Activated naive CD8-positive, alpha-beta T cell treated with anti-CD3 and anti-CD28 coated beads for 36 hours (primary cell): ENCODE measurements at places on chromosomes 11 and 22.

DNA sequence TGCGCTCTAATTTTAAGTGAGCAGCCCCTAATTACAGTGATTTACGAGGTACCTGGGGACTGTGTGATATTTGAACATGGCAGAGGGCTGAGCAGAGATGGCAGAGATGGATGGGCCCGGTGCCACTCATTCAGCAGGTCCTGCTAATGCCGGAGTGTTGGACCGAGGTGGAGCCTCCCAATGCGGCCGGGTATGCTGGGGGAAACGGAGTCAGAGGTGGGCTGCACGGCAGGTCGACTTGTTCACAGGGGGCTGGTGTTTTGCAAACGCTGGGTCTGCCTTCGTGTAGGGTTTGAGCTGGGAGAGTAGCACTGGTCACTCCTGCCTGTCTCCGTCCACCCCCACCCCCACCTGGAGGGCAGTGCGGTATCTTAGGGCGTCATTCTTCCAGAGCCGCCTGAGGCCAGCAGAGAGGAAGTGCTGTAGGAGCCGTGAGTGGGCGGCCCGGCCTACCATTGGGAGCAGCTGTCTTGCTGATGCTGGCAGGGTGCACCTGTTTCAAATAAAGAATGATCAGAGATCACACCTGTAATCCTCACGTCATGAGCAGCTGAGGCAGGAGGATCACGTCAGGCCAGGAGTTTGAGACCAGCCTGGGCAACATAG is 122.6 kb downstream of the IGLL1 start:
- DNase-seq, result no peak

- DNase-seq, result no peak
Measured at GRCh38 chr11:126870021-126870420, 130.5 kb downstream of the KIRREL3 start.

DNA sequence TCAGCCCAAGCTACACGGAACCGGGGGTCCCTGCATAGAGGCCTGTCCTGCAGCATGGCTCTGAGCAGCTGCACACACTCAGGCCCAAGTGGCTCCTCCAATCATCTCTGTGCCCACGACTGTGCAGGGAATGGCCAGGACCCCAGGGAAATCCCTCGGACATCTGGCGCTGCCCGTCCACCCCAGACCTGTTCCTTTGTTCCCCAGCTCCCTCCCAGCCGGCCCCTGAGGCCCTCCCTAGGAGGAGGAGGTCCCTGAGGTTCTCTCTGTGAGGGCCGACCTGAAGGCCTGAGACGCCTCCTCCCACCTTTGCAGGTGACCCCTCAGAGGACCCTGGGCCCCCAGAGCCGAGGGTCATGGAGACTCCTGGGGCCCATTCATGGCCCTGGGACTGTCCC is 1.1 kb downstream of the MLC1 start:
- DNase-seq, result no peak

DNA sequence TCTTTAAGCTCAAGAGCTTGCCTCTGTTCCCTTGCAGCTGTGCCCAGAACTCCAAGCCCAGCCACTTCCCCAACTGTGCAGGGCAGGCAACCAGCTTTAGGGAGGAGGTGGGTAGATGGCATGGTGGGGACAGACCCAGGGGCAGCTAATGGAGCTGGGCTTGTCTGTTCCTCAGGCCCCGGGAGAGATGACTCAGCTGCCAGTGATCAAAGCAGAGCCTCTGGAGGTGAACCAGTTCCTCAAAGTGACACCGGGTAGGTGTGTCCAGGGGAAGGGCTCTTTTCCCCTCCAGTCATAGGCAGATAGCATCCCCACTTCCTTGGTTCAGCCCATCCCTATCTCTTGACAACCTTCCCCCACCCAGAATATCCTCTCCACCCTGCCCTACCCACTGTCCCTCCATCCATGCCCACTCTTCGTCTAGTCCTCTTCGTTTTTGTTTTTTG is 32.4 kb downstream of the CREB3L1 start:
- DNase-seq, result no peak
